ENCODE measurements at places on chromosomes 16 and 17.

GRCh38 chr17:37158290-37158689, 209.5 kb downstream of the AATF start:
- no peak for DNase-seq

DNA sequence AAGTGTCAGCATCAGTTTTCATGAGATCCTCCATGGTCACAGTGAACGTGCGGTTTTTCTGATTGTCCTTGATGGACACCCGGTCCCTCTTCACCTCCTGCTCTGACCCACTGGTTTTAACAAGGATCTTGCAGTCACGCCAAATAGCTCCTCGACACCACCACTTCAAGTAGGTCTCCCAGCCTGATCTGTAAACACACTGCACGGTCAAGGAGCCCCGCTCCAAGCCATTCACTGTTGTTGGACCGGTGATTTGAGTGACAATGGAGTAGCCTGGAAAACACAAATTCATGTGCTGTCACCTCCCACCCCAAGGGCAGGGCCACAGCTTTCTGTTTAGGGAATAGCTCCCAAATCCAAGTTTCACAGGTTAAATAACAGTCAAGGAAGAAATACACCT, 8.2 kb downstream of the CD300LF start:
- DNase-seq = no peak

DNA sequence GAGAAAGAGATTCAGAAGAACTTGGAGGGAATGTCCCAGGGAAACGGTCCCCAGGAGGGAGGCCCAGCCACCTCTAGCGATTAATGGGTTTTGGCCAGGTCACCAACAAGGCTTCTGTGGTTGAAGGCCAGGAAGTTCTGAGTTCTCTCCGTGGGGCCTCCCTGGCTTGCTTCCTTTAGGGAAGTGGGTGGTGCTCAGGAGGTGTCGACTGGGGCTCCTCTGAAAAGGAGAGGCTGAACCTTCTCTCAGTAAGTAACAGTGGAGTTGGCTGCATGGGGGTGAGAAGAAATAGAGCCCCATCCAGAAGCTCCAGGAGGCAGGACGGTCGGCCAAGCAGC, 77.1 kb upstream of the GSE1 start:
- DNase-seq = no peak

DNA sequence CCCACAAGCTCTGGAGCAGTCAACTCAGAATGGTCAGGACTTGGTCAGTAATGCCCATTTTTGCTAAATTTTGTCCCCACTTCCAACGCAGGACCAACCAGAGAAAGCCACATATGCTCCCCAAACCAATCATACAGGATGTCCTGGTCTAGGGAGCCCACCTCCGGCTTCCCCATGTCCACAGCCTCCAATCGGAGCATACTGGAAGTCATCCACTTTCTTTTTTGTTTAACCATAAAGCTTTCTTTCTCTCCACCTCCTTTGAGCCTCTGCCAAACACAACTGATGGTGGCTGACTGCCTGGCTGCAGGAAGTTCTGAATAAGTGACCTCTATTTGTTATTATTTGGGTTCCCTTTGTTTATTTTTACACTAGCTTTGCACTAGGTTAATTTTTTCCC, 549.1 kb downstream of the WWOX start:
- DNase-seq = no peak

- DNase-seq = no peak
Observed at GRCh38 chr17:39115135-39115534, 36.3 kb downstream of the PLXDC1 start.

DNA sequence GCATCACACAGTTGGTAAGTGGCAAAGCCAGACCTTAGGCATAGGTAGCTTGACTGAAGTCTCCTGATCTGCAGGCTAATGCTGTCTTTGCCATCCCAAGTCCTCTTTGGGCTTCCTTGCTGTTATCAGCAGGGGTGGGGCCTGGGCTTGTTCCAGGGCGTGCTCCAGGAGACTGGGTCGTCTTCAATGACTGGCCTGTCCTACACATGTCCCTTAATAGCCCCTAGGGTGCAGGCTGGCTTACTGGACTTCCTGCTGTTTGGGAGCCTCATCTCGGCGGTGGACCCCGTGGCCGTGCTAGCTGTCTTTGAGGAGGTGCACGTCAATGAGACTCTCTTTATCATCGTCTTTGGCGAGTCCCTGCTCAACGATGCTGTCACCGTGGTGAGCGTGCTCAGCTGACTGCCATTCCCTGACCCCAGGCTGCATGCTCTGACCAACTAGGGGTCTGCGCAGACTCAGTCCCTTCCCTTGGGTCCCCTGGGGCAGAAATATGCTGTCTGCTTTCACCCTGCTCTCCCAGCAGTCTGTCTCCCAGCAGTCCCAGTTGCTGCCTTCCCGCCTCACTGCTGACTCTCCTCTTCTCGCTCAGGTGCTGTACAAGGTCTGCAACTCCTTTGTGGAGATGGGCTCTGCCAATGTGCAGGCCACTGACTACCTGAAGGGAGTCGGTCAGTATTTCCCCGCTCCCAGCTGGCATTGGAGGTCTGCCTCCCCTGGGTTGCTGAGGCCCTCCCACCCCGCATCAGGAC, 6.2 kb downstream of the SLC9A5 start:
- no peak for DNase-seq

- no peak for DNase-seq
Observed at GRCh38 chr17:32590974-32591373, 104.2 kb downstream of the CDK5R1 start.

- DNase-seq = no peak
Observed at GRCh38 chr17:65287040-65287439, 149.9 kb downstream of the RGS9 start.

Measured in stimulated activated CD4-positive, alpha-beta T cell treated with anti-CD3 and anti-CD28 coated beads, Interleukin-15, amount 100 ng/mL, for 1 hour (primary cell).